Left renal pelvis (tissue), 4 donors: ENCODE measurements at places on chromosomes 1 and 21.
A peak's percentile ranks its signal among the peaks of the same experiment; 100 is the strongest.

DNA sequence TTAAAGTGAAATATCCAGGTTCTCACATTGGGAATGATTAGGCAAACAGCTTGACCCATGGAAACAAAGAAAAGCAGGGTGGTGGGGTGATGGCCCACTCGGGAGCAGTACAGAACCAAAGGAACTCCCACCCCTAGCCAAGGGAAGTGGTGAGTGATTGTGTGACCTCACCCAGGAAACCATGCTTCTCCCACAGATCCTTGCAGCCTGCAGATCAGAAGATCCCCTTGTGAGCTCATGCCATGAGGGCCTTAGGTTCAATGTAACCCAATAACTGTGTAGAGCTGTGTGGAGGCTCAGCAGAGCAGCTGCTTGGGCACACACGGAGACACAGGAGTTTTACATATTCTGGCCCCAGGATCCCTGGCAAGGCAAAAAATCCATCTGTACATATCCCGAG lies 311.8 kb upstream of the DPYD start:
- DNase-seq = no peak

GRCh38 chr1:34827341-34827941 lies 32.1 kb downstream of the SMIM12 start:
- no peak for DNase-seq

DNA sequence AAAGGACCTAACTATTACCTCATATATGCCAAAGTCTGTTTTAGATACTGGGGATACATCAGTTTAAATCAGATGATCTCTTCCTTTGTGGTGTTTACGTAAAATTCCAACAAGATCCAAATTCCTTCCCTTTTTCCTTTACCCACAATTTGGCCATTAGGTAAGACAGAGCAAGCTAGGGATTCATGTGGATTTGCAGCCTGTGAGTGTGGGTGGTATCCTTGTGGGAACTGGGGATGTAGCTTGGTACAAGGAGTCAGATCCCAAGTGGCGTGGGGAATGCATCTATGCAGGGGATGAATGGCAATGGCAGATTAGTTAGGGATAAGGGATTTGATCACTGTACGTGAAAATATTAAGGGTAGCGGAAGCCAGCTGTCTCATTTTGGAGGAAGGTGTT lies 9.8 kb upstream of the STRIP1 start:
- no peak for DNase-seq

DNA sequence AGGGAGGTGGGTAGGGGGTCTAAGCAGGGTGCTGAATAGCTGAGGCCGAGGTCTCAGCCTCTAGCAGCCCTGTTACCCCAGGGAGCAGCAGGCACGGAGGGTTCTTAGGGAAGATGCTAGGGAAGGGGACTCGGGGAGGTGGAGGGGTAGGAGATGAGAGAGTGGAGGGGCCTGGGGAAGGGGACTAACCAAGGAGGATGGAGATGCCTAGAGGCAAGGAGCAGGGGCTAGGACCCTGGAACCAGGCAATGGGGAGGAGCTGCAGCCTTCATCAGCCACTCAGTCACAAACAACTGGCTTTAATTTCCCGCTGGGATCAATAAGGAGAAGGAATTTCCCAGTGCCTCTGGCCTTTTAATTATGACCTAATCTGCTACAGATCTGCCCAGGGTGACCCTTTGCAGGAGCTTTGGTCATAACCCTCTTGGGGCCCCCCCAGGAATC lies 2.9 kb upstream of the CRABP2 start:
- DNase-seq = no peak

DNA sequence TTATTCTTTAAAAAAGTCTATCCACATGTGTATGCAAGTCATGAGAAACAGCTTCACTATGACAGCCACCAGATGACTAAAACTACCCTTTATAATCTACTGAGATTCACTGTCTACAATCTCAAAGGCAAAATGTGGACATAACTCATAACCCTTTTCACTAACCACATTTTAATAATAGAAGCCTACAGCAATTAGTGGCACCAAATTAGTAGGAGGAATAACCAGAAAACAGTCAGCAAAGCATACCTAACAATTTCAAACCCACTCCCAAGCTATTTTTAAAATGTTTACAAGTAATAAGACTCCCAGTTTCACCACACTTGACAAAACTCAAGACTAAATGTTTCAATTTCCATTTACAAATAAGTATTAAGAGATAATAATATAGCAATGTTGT lies 442.9 kb downstream of the PTPRC start:
- no peak for DNase-seq

- DNase-seq = no peak
Measured at GRCh38 chr1:158149175-158149574, 31.5 kb upstream of the CD1D start.

- DNase-seq = no peak
Measured at GRCh38 chr1:61461406-61462384, 263.2 kb downstream of the TM2D1 start.

GRCh38 chr21:46048926-46049889 lies 48.7 kb upstream of the COL6A2 start:
- DNase-seq = no peak

DNA sequence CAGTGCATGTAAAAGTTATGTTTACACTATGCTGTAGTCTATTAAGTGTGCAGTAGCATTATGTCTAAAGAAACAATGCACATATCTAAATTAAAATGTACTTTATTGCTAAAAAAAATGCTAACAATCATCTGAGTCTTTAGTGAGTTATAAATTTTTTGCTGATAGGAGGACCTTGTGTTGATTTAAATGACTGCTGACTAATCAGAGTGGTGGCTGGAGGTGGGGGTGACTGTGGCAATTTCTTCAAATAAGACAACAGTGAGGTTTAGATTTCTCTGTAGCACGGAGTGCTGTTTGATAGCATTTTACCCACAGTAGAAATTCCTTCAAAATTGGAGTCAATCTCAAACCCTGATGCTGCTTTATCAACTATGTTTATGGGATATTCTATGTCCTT lies 37.0 kb downstream of the HS2ST1 start:
- no peak for DNase-seq

- no peak for DNase-seq
Measured at GRCh38 chr1:6688001-6688400, 13.6 kb downstream of the DNAJC11 start.

- no peak for DNase-seq
Measured at GRCh38 chr1:243416495-243416894, 160.7 kb downstream of the SDCCAG8 start.

DNA sequence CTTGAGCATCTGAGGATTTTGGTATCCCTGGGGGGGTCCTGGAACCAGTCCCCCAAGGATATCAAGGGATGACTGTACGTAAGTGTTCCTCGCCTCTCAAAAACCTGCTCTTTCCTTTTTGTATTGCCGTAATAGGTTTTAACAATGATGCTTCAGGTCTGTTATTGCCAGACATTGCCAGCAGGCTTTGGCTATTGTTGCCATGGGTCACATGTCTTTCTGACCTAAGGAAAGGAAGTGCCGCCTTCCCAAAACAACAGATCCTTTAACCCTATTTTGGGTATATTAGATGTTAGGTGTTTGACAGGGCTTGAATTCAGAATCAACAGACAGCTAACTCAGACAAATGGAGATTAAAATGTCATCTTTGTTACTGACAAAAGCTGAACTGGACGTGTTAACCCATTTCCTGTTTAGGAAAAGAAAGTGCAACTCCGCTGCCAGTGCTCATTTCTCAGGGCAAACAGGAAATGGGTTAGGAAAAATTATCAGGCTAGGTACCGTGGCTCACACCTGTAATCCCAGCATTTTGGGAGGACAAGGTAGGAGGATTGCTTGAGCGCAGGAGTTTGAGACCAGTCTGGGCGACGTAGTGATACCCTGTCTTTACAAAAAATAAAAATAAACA lies 12.4 kb upstream of the PRPF38B start:
- no peak for DNase-seq

DNA sequence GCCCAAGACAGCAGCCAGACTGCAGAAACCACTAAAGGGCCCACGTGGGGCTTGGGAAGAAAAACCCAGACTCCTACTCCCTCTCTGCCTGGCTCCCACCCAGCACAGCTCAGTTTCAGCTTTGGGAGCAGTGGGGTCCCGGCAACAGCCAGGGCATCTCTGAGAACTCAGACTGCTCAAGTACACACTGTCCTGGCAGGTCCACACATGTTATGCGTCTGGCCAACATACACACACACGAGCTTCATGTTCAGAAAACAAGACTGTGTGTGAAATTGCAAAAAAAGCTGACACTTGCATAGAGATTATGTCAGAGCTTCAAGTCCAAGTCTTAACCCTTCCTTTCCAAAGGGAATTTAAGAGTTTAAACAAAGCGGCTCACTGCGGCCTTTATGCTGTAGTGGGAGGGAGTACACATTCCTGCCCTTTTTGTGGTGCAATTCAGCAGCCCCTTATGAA lies 136.6 kb upstream of the CD34 start:
- DNase-seq = peak; percentile 55

DNA sequence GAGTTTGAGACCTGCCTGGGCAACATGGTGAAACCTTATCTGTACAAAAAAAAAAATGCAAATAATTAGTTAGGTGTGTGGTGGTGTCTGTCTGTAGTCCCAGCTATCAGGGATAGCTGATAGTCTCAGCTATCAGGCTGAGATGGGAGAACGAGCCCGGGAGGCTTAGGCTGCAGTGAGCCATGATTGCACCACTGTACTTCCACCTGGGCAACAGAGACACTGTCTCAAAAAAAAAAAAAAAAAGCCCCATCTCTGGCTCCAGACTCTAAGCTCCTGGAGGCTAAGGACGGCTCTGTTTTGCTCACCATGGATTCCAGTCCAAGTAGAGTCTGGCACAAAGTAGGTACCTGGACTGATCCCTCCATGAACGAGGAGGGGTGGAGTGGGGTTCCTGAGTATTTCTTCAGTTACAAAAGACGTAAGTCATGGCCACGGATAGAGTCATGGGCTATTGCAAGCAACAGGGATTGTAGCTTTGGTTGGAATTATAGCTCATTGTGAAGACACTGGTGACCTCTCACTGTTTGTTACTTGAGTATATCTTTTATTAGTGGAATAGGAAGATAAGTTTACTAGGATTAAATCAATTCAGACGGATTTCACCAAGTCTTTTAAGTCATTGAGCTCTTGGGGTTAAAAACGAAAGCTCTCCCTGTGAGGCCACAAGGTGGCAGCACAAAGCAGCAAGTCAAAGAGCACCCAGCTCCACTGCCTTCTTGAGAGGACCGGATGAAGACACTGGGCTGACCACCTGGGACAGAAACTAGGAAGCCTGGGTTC lies 35.6 kb upstream of the TMEM61 start:
- DNase-seq = peak; percentile 48

DNA sequence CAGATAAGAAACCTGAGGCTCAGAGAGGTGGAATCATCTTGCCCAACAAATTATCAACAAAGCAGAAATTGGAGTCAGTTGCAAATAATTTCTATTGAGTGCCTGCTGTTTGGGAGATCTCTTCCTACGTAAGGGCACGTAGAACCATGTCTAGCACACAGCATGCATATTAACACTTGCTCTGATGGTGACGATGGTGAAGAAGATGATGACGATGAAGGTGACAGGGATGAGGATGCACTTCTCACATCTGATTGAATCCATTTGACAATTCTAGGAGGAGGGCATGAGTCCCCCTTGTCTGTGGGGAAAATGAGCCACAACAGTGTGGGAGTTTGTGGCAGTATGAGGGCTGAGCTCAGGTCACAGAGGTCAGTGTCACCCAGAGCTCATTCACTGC lies 183.6 kb downstream of the HIVEP3 start:
- DNase-seq = no peak

DNA sequence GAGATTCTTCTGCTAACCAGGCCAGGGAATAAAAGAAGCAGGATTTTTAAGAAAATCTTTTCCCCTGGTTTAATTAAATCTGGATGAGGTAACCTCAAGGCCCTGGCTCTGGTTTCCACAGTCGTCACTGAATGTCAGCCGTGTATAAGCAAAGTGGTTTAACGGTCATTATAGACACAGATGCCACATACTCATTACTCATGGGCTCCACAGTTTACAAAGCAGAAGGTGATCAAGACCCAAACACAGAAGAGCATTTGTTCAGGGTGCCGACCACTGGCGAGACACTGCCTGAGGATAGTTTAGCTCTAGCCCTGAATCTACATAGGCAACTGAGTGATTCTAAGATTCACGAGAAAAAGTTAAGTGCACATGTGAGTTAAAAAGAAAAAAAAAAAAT lies 27.8 kb upstream of the RAP1GAP start:
- no peak for DNase-seq

GRCh38 chr1:86861424-86861823 lies 52.5 kb downstream of the SELENOF start:
- no peak for DNase-seq

DNA sequence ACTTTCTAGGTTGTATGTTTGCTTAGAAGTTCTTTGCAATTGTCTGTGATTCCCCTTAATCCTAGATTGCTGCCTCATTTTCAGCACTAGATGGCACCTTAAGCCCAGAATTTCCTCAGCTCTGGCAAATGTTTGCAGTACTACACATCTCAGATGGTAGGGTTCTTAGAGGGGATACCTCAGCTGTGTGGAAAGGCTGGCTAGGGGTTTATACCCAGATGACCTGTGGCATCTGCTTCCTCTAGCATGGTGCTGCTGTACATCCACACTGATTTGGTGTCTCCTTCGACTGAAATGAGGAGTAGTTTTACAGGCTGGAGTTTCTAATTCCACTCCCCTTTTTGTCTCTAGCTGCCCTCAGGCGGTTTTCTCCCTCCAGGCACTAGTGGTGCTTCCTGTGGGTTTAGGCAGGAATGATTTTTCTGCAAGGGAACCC lies 23.5 kb downstream of the ASB17 start:
- DNase-seq = no peak

- no peak for DNase-seq
Measured at GRCh38 chr1:246106342-246106763, 400.7 kb downstream of the SMYD3 start.

DNA sequence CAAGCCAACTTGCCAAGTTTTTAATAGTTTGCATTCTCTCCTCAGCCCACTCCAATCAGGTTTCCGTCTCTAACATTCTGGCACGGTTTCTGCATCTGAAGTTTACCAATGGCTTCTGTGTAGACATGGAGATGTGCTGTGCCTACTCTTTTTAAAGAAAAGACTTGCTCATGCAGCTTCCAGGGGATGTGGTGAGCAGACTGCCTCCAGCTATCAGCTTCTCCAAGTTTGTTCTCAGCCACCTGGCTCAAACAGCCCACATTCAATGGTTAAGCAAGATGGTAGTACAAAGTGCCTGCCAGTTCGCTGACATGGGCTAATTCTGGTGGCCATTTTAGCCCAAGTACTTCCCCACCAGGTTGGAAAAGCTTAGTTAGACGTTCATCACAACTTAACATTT lies 465.3 kb downstream of the NEGR1 start:
- DNase-seq = no peak

GRCh38 chr21:35424122-35424521 lies 375.0 kb upstream of the RUNX1 start:
- DNase-seq = no peak

DNA sequence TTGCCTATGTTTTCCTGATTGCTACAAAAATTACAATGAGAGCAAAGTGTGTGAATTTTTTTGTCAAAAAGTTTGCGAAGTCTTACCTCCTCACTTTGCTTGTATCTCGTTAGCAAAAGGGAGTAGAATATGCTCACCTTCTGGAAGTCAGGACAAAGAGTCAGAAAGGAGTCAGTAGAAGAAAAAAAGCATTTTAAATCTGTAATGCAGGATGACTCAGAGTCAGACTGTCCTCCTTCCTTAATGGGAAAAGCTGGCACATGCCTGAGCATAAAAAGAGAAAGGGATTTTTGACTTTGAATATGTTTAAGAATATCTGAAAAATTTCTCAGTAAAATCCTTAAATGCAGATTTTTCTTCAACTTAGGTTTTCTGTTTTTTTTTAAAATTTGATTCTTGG lies 14.2 kb upstream of the VN1R5 start:
- no peak for DNase-seq

GRCh38 chr1:15749399-15750291 lies 7.3 kb downstream of the TMEM82 start:
- no peak for DNase-seq
